Activated CD4-positive, alpha-beta T cell treated with anti-CD3 and anti-CD28 coated beads for 24 hours (primary cell): ENCODE measurements at places on chromosomes 1 and 21.

GRCh38 chr1:110639724-110640386 is 33.7 kb upstream of the KCNA2 start:
- DNase-seq: no peak

GRCh38 chr1:53589043-53589887 is 130.1 kb downstream of the DMRTB1 start:
- no peak for DNase-seq

GRCh38 chr1:214514819-214515383 is 36.5 kb downstream of the PTPN14 start:
- no peak for DNase-seq

DNA sequence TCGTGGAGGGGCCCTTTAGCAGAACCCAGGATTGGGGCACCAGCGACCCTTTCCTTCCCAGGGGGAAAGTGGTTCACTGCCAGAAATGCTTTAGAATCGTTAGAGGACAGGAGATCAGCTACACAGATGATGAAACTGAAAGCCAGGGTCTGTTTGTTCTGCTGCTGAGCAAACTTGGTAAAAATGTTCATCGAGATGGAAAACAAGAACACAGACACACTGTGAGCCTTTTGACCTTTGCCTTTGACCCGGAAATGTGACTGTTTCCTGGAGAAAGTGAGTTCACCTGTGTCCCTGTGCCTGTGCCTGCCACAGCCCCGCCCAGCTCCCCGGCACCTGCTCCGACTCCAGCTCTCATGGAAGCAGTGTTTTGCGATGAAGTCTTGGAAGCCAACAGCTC is 234.3 kb downstream of the CAMTA1 start:
- no peak for DNase-seq

- DNase-seq: no peak
Measured at GRCh38 chr21:29308456-29308783, 9.7 kb downstream of the BACH1 start.

DNA sequence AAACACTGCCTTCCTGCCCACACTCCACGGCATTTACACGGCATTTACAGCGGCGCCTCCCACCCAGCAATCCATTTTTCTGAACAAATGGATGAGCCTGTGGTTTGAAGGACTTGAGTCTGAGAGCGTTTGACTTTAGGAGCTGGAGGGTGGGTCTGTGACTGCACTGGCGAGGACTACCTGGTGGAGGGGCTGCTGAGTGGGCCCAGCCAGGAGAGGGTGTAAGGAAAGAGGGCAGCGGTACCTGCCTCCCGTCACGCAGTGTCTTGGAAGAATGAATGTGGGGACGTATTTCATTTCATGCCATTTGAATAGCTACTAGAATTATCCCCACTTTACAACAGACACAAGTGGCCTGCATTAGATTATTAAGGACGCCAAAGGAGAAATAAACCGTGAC is 62.9 kb downstream of the B3GALT5 start:
- no peak for DNase-seq
